H1 (cell line): ENCODE measurements at places on chromosomes 1 and 21.
A peak's percentile ranks its signal among the peaks of the same experiment; 100 is the strongest.

DNA sequence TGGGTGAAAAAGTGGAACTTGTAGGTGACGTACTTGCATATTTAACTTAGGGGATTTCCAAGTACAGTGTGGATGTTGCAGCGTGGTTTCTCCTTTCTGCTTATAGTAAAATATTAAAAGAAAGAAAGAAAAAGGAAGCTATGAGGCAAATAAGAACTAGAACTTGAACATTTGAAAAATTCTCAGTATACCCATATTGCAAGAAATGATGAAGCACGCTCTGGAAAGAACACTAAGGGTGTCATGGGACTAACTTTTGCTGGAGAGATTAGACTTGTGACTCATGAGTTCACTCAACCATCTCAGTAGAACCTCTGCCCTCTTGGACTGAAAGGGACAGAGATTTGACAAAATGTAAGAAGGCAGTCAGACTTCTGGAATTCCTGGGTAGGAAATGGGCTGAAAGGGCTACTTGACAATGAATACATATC is 704.5 kb upstream of the ADGRL4 start:
- no peak for DNase-seq

DNA sequence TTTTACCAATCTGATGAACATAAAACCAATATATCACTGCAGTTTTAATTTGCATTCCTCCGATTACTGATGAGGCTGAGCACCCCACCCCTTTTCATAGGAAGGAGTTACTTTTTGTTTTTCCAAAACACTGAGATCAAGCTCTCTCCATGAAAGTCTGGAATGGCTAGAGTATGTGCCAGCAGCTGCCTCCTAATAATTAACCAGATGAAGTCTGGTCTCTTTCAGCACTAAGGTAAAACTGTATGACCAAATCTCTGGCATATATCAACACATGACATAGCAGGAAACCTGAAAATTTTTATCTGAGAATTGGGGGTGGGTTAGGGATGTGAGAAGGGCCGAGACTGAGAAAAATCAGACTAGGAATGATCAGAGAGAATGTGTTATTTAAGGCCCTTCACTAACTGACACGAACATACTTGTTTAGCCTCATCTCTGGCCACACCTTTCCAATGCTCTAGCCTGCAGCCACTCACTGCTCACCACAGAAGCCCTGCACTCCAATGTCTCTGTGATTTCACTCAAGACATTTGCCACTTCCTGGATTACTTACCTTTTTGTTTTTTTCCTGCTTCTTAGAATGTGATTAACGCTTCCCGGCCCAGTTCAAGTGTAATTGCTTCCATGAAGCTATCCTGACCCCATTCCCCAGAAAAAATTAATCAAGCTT is 34.7 kb downstream of the WASF2 start:
- DNase-seq = no peak

- DNase-seq = no peak
Observed at GRCh38 chr1:20325844-20326420, 35.3 kb downstream of the VWA5B1 start.

DNA sequence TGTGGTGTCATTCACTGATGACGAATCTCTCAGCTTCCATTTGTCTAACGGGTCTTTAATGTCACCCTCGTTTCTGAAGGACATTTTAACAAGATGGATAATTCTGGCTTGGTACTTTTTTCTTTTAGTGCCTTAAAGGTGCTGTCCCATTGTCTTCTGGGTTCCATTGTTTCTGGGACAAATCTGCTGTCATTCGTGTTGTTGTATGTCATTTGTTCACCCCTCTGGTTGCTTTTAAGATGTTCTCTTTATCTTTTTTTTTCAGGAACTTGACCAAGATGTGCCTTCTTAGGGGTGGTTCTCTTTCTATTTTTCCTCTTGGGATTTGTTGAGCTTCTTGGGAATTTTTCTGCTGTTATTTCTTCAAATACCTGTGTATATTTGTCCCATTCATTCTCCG is 14.0 kb upstream of the MMEL1 start:
- DNase-seq = no peak

DNA sequence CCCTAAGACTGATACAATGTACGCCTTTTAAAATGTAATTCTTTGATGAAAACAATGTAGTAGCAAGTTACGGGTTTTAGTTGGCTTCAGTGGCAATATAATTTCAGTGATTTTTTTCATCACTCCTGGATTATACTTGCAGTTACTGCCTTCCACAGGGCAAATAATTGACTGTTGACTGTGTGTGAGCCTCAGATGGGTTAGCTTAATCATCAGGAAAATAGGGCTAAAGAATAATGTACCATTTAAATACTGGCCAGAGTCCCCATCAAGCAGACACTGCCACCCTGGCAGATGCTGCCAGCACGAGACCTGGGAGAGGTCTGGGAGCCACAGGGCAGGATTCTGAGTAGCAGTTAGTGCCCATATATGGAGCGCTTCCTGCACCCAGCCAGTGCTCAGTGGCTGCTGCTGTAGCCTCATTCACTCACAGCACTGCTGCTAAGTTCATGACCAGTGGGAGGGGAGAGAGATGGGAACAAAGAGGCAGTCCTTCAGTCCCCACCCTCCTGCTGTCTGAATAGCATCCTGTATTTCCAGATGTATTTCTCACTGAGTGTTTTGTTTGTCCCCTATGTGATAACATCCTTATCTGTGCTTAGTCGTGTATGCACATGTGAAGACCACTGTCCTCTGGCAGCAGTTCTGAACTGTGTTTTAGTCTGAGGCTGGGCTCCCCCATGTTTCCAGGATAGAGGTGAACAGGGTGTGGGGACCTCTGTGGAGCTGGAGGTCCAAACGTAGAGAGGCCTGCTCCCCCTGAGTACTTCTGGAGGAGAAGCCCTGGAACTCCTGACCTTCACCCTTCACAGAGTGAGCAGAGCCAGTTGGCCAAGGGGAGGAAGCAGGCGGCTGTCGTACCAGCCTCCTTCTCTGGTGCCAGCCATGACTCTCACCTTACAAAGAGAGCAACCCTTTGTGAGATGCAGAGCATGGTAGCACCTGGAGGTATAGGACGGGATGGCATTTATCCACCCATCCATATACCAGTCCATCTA is 80.4 kb downstream of the ADARB1 start:
- peak; percentile 46 for DNase-seq

DNA sequence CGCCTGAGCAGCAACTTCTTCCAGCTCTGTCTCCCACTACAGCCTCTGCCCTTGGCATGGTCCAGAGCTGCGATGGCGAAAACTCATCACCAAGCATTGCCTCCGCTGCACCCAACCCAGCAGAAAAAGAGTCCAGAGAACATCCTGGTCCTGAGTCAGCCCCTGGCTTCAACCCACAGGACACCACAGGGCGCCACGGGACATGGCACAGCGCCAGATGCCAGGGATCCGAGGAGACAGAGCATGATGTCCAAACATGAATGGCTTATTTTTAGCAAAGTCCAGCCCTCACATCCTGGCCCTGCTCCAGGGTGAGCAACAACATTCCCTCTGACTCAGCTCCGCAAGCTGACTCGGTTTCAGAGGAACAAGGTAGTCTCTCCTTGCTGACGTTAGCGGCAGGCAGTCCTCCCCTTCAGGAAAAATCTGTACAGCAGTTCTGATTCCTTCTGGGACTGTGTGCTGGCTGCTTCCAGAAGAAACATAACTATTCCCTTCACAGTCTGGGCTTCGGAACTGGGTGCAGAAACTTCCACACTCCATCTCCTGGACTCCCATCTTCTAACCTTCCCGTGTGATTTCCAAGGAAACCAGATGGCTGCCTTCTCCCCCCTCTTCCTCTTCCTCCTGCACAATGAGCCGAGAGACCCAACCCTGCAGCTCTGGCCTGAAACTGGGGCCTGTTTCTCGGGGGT is 131.3 kb downstream of the TOMM20 start:
- DNase-seq = no peak

DNA sequence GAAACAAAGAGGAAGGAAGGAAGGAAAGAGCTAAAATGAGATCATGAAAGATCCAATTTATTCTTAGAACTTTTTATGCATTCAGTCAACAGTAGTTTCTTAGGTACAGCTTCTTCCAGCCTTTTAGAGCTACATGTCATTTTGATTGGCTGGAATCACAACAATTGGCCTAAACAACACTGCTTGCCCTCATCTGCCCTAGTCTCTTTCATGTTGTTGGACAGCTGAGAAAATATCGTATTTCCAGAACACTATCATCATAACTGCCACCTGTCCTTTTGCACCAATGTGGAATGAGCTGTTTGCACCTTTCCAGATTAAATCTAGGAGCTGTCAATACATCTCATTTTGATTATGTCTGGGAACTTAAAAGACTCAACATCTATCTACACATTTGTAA is 161.7 kb downstream of the TGFBR3 start:
- no peak for DNase-seq

DNA sequence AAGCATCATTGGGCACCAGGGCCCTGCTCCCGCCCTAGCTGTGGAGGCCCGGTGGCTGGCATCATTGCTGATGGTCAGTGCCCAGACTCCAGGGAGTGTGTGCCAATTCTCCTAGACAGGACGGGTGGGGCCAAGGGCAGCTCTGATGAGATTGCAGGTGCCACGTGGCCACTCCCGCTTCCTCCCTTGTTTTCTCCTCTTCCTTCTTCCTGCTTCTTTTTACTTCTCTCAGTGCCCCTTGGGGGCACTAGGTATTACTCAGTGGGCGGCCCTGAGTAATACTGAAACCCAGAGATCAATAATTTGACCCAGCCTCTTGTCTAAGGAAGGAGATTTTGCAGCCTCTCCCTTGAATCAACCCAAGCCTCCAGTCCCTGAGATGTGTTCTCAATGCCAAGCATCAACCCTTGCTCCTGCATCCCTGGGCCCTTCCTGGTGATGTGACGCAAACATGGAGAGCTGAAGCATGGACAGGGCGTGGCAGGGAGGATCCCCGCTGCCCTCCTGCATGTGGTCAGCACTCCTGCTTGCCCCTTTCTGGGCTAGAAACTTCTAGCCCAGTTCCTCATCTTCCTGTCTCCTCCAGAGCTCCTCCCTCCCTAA is 32.4 kb downstream of the CDK18 start:
- DNase-seq = peak; percentile 41

DNA sequence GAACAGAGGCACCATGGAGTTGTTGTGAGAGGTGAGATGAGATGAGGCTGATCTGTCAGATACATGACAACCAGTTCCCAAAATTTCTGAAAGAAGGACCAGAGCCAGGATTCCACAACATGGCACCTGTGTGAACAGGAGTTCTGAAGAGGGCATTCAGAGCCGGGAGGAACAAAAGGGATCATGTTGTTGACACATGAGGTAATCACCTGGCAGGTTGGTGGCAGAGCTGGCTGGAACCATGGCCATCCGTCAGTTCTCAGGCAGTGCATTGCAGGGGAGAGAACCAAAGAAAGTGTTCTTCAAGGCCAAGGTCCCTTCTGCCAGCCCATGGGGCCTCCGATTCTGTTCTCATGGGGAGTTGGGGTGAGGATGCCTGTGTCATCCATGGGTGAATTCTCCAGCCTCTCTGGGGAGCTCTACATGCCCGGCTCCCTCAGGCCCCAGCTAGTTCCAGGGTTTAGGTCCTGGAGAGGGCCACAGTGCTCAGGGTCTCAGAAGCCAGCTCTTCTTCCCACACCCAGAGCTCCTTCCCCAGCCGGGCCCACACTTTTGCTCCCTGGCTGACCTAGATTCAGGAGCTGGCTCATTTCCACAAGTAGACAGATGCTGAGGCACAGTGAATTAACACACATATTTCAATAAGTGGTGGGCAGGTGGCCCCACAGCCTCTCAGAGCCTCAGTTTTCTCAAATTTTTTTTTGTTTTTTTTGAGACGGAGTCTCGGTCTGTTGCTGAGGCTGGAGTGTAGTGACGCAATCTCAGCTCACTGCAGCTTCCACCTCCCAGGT is 49.1 kb upstream of the CTPS1 start:
- DNase-seq = no peak

DNA sequence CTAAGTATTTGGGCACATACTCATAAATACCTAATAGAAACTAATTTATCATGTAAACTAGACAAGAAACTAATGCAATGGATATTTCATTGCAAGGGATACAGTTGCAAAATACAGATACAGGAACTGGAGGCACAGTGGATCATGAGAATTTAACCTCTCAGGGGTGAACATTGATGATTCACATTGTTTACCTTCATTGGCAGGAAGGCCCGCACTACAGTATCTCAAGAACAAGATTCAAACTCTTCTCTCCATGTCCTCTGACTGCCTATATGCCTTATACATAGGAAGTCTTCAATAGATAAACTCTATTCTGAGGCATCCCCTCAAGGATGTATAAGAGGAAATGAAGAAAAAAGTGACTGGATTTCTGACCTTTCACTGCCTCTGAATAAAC is 18.4 kb upstream of the PTBP2 start:
- no peak for DNase-seq

DNA sequence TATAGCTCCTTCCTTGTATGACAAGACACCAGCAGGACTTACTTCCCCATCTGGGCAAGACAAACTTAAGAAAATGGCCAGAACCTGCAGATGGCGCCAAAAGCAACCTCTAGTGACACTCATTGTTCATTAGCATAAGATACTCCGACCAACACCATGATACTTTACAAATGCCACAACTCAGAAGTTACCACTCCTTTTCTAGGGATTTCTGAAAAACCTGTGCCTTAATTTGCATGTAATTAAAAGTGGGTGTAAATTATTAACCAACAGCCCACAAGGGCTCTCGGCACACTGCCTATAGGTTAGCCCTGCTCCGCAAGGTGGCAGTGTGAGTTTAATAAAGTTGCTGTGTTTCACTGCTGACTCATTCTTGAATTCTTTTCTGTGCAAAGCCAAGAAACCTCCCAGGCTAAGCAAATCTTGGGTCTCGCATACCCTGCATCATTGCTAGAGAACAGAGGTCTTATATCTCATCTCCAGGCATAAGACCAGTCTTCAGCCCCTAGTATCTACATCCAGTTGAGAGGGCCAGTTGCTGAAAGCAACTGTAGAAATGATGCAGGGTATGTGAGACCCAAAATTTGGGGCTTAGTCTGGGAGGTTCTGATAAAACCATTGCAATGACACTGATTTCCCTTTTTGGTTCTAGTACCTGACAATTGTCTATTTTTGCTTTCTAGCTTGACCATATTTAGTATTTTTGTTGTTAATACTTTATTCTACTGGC is 86.4 kb downstream of the FAF1 start:
- peak; percentile 84 for DNase-seq

GRCh38 chr1:38605063-38605462 is 254.5 kb downstream of the RRAGC start:
- DNase-seq = no peak

DNA sequence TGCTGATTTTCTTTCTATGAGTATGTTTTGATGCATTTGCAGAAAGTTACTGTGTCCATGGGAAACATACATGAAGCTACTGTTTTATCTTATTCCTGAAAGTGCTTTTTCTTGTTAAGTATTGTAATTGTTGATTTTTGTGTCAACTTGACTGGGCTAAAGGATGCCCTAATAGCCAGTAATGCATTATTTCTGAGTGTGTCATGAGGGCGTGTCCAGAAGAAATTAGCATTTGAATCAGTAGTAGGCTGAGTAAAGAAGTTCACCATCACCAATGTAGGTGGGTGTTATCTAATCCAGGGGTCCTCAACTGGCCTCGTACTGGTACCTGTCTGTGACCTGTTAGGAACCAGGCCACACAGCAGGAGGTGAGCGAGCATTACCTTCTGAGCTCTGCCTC is 760.2 kb downstream of the PLA2G4A start:
- no peak for DNase-seq

DNA sequence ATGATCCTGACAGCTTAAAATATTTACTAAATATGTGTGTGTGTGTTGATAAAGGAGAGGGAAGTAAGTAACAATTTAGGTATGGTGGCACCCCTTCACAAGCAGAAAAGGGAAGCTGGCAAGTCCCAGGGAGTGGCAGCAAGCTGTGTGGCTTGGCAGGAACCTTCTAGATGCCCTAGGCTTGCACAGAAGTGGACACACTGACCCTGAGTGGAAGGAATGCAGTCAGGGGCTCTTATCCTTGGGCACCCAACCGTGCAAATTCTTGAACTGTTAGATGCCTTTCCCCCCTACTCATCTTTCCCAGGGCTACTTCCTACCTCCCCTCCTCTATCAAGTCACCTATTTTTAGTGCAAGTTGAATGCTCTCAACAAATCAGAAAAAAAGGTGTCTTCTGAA is 18.9 kb downstream of the ACP6 start:
- DNase-seq = no peak
